ENCODE measurements at places on chromosomes 5 and 9.

DNA sequence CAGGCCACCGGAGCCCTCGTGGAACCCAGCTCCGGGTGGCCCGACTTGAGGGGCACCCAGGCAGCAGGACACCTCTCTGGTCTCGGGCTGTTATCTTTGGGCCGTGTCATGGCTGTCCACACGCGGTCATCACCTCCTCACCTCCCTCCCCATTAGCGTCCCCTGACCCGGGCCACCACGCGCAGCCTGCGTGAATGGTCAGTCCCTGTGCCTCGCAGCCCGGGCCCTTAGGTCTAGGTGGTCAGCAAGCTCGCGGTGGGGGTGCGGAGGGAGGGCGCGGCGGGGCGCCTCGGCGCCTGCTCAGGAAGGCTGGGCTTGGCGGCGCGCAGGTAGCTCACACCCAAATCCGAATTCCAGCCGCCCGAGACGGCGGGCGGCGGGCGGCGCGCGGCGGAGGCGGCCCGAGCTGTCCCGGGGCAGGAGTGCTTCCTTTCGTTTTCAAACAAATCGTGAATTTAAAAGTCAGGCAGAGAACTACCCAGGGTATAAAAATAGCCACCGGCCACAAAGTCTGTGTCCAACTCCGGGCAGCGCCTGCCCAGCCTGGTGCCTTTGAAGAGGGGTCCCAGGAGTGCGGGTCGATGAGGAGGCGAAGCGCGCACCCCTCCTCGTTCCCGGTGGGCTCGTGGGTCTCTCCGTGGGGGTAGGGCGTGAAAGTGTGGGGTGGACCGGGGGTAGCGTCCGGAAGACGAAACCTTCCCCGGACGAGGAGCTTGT, 1.0 kb upstream of the RXRA start:
- DNase-seq = no peak

GRCh38 chr5:111929867-111930266, 172.9 kb upstream of the NREP start:
- no peak for DNase-seq

GRCh38 chr9:131942146-131942720, 137.4 kb downstream of the MED27 start:
- DNase-seq = no peak

DNA sequence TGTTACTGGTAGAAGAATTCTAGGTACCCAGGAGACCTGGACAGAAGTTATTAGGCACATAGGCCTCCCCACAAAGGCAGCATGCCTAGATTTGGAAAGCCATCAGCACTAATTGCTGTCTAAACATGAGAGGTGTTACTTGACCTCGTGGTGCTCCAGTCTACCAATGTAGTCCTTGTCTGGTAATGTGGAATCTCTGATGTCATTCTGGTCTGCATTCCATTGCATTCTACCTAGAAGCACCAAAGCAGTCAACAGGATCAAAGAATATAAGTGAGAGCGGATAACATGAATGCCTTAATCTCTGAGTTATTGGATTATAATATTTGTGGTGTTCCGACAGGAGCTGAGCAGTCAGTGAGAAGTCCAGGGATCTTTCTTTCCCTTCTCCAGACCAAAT, 175.2 kb downstream of the PSAT1 start:
- no peak for DNase-seq

- no peak for DNase-seq
Observed at GRCh38 chr9:81635521-81636254, 53.7 kb downstream of the TLE1 start.

Data from stimulated activated CD4-positive, alpha-beta T cell treated with anti-CD3 and anti-CD28 coated beads, TNF-alpha, amount 100 ng/mL, for 48 hours (primary cell).